ENCODE measurements at places on chromosomes 6 and 20.
A peak's percentile ranks its signal among the peaks of the same experiment; 100 is the strongest.

GRCh38 chr6:143806282-143807102 is 36.6 kb upstream of the LTV1 start:
- no peak for DNase-seq

DNA sequence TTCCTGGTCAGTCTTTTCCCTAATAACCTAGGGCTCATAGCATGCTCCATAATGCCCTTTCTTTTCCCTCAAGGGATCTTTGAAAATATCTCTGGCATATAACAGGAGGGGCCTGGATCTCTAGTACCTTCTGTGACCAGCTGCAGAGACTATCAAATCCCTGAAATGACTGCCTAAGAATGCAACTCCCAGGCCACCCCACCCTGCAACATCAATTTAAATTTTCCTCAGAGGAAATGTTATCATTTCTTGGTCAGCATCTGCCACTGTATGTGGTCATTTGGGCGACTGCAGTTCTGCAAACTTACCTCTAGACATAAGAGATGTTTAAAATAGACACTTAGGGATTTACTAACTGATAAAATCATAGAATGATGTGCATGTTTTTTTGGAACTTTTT is 200.2 kb downstream of the KCNQ5 start:
- DNase-seq: no peak

GRCh38 chr6:18792866-18793265 is 405.7 kb downstream of the RNF144B start:
- no peak for DNase-seq

DNA sequence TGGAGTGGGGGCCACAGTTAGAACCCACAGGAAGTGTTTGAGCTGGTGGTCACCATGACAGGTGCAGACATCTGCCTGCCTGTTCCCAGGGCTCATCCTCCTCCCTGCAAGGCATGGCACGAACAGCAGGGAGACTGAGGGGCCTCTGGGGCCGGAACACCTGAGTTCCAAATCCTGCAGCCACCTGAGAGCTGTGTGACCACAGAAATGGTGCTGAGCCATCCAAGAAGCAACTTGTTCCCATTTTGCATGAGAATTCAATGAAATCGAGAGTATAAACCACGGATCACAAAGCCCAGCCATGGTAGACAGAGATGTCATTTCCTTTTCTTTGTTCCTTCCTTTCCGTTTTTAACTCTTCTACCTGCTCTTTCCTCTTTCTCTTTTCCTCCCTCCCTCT is 268.6 kb downstream of the FOXA2 start:
- no peak for DNase-seq

GRCh38 chr6:137800762-137801161 is 66.3 kb upstream of the TNFAIP3 start:
- no peak for DNase-seq

DNA sequence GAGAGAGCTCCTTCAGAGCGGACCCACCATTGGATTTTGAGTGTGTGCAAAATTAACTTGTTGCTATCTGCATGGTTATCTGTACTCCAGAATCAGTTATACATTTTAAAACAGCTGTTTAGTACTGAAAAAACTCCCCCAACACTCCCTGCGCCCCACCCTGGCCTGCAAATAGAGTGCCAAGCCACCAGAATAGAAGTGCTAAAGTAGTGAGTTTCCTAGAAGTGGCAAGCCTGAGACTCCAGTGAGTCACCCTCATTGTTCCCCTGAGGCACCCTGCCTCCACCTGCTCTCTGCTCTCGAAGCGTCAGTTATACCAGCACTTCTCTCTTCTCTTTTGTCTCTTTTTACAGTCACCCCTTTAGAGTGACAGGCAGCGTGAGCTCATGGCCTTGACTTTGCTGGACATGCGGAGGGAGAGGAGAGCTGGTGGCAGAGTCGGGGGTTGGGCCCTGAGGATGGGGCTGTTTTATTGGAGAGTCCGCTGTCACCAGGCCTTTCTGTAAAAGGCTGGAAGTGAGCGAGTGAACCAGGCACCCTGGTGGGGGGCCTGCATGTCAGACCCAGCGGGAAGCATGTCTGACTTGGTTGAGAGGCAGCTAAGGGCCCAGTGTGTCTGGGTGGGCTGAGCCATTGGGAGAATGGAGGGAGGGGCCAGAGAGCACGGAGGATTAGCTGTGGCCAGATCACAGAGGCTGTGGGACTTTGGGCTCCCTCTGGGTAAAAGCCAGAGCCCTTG is 10.4 kb downstream of the IGF2R start:
- peak; percentile 46 for DNase-seq

DNA sequence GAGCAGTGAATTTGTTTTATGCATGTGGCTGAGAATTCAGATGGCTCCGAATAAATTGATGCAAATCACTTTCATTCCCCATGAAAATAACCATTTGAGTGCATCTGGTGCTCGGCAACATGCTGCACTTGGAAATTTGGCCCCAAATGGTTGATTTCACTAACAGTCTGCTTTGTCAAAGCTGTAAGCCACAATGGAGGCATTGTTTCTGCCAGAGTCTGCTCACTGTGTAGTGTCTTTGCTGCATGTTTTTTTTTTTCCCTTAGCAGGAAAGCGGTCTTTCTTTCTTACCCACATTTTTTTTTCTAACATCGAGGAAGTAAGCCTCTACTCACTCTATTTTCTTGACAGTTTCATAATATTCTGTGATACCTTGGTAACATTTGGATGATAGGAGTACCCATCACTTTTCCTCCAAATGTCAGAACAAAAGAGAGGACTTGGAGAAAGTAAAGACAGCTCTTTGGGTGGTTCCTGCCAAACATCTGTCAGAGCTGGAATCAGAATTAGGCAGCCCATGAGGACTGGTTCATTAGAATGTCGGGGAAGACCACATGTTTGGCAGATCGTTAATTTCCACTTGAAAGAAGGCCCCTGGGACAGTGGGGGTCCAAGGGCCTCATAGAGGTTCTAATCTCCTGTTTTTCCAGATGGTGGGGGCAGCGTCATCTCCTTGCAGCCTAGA is 149.5 kb downstream of the DOK5 start:
- no peak for DNase-seq

- no peak for DNase-seq
Observed at GRCh38 chr6:130849594-130849993, 22.4 kb downstream of the SMLR1 start.

DNA sequence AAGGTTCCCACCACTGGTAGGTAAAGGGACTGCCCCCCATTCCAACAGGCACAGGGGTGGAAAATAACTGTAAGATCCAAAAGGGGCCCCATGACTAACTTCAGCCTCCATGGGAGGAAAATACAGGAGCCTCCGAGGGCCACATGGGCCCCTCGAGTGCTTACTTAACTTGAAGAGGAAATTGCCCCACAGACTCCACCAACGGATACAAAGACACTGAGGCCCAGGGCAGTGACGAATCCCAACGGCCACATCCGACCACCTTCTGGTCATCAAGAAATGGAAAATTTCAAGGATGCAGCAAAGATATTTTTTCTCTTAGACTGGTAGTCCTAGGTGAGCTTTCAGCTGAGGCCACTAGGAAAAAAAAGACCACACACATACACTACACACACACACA is 116.0 kb upstream of the MRPS10 start:
- DNase-seq: no peak

DNA sequence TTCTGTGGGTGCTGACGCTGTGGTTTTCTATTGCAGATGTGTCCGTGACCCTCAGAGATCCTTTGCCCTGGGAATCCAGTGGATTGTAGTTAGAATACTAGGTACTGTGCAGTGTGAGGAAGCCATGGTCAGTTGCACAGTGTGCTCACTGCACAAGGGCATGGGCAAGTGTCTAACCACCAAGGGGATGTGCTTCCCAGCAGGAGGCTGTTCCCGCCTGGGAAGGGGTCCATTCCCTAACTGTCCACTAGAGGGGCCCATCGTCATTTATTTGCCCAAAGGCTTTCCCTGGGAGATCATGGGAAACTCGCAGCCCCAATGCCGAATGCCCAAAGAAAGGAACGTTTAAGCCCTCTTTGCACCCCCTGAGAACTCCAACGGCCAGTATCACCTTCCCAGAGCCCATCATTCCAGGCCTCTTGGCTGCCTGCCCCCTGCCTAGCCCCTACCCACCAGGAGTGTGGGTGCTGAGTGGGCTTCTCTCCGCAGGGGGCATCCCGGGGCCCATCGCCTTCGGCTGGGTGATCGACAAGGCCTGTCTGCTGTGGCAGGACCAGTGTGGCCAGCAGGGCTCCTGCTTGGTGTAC is 26.2 kb downstream of the SLCO4A1 start:
- DNase-seq: peak; percentile 15

DNA sequence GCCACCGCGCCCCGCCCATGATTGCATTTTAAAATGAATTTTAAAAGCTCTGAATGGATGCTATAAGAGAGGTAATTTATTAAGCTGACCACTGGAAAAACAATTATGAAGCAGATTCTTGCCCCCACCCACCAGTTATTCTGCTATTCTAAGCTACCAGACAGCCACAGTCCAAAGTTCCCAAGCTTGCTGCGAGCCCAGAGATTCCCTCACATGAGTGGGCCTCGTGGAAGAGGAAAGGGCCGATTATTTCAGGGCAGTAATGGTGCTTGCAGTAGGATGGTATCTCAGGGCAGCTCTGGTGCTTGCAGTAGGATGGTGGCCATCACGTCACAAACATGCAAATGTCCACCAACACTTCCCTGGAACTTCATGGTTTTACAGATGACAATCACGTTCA is 56.7 kb downstream of the SLC22A23 start:
- no peak for DNase-seq

GRCh38 chr6:111552958-111553357 is 52.7 kb downstream of the TRAF3IP2 start:
- no peak for DNase-seq

DNA sequence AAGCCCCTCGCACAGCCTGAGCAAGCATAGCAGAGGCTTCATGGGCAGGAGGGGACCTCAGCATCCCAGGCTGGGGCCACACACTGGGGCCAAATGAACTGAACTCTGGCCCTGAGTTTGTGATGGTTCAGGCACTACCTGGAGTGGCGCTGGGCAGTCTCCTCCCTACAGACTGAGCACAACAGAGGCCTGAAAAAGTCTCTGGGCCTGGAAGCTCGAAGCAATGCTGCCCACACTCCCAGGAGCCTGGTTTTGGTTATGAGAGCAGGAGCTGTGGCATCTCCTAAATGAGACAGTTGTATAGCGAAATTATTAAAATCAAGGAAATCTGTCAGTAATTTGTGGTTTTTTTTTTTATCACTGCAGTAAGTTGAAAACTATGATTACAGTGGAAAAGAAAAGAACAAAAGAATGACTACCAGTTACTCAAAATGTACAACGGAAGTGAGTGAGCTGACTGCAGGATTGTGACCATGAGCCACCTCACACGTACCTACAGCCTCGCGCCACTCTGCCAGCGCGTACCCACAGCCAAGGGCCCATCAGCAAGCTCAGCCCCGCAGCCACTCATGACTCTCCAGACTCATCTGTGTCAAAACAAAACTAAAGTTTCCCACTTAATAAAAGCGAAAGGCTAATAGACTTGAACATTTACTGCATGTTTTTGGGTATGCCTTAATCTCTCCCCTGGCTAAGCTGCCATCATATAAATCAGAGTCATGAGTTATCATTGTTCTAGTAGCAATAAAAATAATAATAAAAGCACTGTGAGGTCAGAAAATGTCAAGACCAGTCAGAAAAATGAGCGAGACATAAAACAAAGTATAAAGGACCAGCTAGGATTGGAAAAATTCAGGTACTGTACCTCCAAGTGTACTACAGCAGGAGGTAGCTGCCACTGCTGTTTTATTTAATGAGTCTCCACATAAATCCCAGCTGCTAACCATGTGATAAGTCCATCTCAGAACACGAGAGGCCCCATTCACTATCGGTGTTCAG is 177.0 kb downstream of the FOXC1 start:
- DNase-seq: no peak

- peak; percentile 36 for DNase-seq
Observed at GRCh38 chr6:89375427-89376267, 23.1 kb upstream of the UBE2J1 start.

- no peak for DNase-seq
Observed at GRCh38 chr6:159929819-159930218, 39.0 kb downstream of the MAS1 start.

Data from stimulated activated CD8-positive, alpha-beta memory T cell treated with anti-CD3 and anti-CD28 coated beads, Interleukin-7, amount 100 ng/mL, for 1 hour (primary cell).